ENCODE measurements at places on chromosomes 2 and 18. TPM values are rescaled to one million over a fixed set of nuclear protein-coding genes. Genes with fewer than 3 reads are reported as not detected.

GRCh38 chr2:41475959-41476358, 571.9 kb upstream of the PKDCC start:
- H3K4me1 ChIP-seq, result no peaks in the 10 kb centered on the region
- no peaks in the 10 kb centered on the region for H3K36me3 ChIP-seq
- no peak for DNase-seq
- no peaks in the 10 kb centered on the region for H3K27me3 ChIP-seq
- H3K27ac ChIP-seq, result no peak overlapping the region

- no peaks in the 10 kb centered on the region for H3K27me3 ChIP-seq
- no peaks in the 10 kb centered on the region for H3K4me1 ChIP-seq
- H3K4me3 ChIP-seq, result no peak overlapping the region
- no peak for DNase-seq
These were observed 274.7 kb downstream of the RNF144A start for GRCh38 chr2:7191932-7192331.

GRCh38 chr18:36499938-36500337, 202.4 kb downstream of the FHOD3 start:
- H3K27me3 ChIP-seq, result no peaks in the 10 kb centered on the region
- DNase-seq, result no peak
- H3K4me1 ChIP-seq, result no peaks in the 10 kb centered on the region
- no peak overlapping the region for H3K27ac ChIP-seq

The GLB1L gene
- total RNA-seq, result 9.8 TPM
